ENCODE measurements at places on chromosomes 12 and 14.
A peak's percentile ranks its signal among the peaks of the same experiment; 100 is the strongest.

- DNase-seq = no peak
Measured at GRCh38 chr12:132392389-132393244, 63.2 kb upstream of the GALNT9 start.

DNA sequence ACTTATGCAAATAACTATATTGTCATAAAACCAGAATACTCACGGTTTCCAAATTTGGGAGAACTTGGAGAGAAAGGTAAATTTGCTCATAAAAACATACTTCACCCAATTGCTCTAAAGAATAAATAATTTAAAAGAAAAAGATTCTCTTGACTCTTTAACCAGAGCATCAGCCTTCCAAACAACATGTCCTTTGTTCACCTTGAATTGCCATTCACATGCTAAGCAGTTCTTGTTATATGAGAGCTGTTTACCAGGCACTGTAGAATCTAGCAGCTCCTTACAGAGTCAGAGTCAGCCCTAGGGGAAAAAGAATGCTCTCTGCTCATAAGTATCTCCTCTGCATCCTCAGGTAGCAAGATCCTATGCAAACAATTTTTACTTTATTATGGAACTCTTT is 10.2 kb downstream of the SLCO1A2 start:
- DNase-seq = no peak

GRCh38 chr12:52156757-52157565 is 34.9 kb downstream of the KRT80 start:
- DNase-seq = peak; percentile 60

GRCh38 chr14:30875788-30876053 is 1.4 kb downstream of the COCH start:
- no peak for DNase-seq

GRCh38 chr12:108123402-108123801 is 5.7 kb upstream of the WSCD2 start:
- DNase-seq = no peak

- DNase-seq = no peak
Measured at GRCh38 chr12:46486588-46486987, 114.0 kb upstream of the SLC38A2 start.

GRCh38 chr12:130169256-130169655 is 7.0 kb downstream of the FZD10 start:
- DNase-seq = no peak

DNA sequence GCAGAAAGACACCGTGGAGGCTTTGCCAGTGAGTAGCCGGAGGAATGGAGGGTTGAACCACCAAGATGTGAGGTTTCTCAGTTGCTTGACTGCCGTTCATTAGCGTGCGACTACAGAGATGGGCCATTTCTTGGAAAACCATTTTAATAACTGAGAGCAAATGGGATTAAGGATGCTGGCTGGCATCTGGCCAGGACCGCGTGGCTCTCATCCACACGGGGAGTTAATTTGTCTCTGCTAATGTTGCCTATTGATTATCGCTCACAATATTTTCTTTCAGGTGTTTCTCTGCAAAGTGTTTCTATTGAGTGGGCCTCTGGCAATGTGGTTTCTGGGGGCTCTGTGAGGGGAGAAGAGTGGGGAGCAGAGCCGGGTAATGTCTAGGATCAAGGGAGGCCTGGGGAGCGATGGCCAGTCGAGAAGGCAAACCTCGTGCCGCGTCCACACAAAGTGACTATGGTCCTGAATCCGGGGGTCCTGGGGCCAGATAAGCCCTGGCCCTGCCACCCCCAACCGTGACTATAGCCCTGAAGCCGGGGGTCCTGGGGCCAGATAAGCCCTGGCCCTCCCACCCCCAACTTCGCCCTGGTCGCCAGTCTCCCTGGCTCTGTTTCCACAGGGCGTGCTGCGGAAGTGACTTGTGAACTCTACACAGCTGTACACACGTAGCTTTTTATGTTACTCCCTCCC is 110.6 kb downstream of the PRMT8 start:
- no peak for DNase-seq

- DNase-seq = no peak
Measured at GRCh38 chr12:132210223-132211055, 66.2 kb downstream of the NOC4L start.

GRCh38 chr12:75020068-75020557 is 189.5 kb downstream of the KCNC2 start:
- no peak for DNase-seq

DNA sequence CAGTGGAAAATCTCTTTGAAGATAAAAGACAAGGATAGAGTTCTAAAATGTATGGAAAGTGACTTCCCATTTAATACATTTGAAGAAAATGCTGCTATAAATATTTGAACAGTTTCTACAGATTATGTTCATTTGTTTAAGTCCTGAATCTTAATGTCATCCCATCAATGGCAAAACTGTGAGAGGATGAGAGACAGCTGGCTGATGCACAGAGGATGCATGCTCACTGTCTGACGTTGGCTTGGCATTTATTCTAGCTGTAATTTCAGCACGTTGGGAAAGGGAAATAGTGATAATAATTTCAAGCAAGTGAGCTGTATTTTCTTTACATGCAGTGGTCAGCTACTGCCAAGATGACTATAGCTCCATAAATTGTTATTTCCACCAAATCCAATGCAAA is 40.5 kb downstream of the PPFIA2 start:
- peak; percentile 20 for DNase-seq

GRCh38 chr12:16473610-16474326 is 126.3 kb downstream of the MGST1 start:
- DNase-seq = no peak

GRCh38 chr12:96889273-96889933 is 17.7 kb upstream of the NEDD1 start:
- DNase-seq = no peak

- no peak for DNase-seq
Measured at GRCh38 chr14:41636492-41637392, 30.1 kb downstream of the LRFN5 start.

GRCh38 chr12:6205761-6206160 is 5.6 kb downstream of the CD9 start:
- DNase-seq = no peak

DNA sequence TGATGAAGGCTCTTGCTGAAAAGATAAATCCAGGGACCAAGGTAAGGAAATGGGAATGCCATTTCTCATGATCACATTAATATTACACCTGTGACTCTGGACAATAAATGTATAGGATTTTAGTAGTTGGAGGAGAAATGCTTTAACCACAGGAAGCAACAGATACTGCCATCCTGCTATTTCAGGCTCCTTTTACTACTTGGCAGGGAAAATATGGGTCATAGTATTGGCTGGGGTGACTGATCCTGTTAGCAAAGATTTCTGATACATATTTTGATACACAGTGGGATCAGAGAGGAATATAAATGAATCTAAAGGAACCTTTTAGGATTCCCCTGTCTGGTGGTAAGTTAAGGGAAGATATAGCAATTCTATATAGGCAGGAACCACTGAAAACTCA is 115.0 kb downstream of the IGF1 start:
- DNase-seq = no peak

GRCh38 chr12:63997198-63997597 is 152.7 kb downstream of the SRGAP1 start:
- DNase-seq = no peak

DNA sequence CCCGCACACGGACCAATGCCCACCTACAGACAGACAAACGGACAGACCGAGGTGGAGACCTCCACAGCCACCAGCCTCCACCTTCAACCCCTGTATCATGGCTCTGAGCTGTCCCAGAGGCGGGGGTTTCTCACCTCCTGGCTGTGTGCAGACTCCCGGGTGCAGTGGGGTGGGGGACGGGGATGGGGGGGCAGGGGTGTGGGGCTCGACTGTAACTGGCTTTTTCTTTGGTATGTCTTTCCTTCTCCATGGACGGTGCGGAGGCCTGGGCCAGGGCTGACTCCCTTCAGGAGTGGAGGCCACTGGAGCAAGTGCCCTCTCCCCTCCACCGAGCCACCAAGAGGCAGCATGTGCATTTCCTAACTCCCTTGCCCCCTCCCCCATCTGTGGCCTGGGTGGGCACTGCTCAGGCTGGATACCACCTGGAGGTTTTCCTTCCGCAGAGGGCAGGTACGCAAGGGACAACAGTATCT is 122.6 kb downstream of the ESRRB start:
- DNase-seq = no peak

DNA sequence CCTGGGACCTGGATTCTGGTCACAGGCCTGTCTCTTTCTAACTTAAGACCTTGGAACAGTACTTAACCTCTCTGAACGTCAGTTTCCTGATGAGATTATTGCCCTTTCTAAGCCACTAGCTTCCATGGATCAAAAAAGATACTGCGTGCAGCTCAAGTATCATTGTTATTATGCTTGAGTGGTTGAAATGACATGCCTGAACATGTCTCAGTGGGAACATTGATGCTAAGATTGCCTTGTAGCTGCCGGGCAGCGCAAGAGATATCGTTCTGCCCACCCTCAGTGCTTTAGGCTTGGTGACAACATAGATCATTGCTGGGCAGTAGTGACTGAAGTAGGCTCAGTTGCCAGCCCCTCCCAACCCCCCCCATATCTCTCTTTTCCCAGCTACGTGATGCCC is 131.9 kb downstream of the SMOC1 start:
- DNase-seq = peak; percentile 6

GRCh38 chr12:22215467-22216253 is 118.8 kb downstream of the ST8SIA1 start:
- no peak for DNase-seq

DNA sequence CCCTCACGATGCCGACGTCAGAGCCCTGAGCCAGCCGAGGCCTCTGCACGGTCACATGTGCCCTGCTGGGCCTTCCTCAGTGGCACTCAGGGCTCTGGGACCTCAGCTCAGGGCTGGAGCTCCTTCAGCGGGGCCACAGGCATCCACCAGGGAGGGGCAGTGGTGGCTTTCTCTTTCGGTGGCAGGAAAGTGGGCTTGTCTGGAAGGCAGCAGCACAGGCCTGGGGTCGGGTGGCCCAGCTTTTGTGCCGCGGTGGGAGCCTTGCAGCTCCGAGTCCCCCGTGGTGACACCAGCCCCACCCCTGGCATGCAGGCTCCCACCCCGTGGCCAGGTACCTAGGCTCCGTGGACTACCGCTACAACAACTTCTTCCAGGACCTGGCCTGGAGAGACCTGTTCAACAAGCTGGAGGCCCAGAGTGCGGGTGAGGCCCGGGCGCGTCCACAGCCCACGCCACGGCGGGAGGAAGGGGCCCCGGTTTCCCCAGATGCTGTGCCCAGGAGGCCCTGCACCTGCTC is 14.2 kb upstream of the TEX22 start:
- DNase-seq = no peak

- no peak for DNase-seq
Measured at GRCh38 chr12:84619053-84619571, 293.5 kb downstream of the SLC6A15 start.

- no peak for DNase-seq
Measured at GRCh38 chr14:105061428-105062047, 3.7 kb downstream of the GPR132 start.

DNA sequence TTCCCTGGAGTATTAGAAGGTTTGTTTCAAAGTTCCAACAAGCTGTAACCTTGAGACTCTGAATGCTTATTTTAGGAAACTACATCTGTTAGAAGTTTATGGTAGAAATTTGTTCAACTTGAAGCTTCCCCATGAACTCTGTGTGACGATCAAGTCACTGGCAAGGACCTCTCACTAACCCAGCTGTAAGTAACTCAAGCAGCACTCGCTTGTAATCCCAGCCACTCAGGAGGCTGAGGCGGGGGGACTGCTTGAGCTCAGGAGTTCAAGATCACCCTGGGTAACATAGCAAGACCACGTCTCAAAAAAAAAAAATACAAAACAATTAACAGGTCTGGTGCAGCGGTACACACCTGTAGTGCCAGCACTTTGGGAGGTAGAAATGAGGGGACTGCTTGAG is 25.6 kb downstream of the TESC start:
- no peak for DNase-seq
